ENCODE measurements at places on chromosomes 13 and 19.

- no peak for DNase-seq
Observed at GRCh38 chr19:23706657-23707056, 19.6 kb upstream of the ZNF675 start.

GRCh38 chr13:61760102-61760501 is 344.5 kb upstream of the PCDH20 start:
- DNase-seq = no peak

DNA sequence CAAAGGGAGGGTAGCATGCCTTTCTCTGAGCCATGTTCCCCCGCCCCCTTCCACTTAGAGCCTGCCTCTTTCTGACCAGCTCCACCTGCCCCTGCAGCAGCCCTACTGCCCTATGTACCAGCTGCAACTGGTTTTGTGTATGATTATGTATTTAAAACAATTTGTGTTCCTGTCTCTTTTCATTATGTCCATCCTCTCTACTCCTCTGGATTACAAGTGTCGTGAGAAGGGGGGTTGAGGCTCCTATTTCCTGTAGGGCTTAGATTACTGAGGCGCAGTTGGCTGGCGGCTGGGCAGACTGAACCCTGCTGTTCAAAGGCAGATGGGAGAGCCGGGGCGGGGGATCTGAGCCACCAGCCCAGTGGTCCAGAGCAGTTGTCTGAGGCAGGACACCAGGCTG is 213.3 kb downstream of the KCNRG start:
- no peak for DNase-seq

DNA sequence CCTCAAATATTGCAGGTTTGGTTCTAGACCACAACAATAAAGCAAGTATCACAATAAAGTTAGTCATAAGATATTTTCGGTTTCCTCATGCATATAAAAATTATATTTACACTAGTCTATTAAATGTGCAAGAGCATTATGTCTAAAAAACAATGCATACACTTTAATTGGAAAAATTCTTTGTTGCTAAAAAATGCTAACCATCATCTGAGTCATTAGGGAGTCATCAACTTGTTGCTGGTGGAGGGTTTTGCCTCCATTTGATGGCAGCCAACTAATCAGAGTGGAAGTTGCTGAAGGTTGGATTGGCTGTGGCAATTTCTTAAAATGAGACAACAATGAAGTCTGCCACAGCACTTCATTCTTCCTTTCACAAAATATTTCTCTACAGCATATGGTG is 422.3 kb upstream of the GPC6 start:
- no peak for DNase-seq

- no peak for DNase-seq
Observed at GRCh38 chr13:103062079-103062478, 4.1 kb downstream of the SLC10A2 start.

DNA sequence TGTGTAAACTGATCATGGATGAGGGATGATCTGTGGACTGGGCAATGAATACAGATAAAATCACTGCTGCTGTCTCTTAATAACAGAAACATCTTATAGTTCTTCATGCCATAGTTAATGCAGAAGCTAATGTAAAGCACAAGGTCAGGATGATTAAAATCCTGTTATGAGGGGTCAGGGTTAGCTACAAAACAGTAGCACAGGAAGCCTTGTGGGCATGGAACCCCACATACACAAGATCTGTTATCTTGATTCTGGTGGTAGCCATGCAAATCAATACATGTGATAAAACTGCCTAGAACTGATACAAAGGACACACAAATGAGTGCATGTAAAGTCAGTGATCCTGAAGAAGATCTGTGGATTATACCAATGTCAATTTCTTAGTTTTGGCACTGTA is 96.4 kb downstream of the KLF12 start:
- no peak for DNase-seq

DNA sequence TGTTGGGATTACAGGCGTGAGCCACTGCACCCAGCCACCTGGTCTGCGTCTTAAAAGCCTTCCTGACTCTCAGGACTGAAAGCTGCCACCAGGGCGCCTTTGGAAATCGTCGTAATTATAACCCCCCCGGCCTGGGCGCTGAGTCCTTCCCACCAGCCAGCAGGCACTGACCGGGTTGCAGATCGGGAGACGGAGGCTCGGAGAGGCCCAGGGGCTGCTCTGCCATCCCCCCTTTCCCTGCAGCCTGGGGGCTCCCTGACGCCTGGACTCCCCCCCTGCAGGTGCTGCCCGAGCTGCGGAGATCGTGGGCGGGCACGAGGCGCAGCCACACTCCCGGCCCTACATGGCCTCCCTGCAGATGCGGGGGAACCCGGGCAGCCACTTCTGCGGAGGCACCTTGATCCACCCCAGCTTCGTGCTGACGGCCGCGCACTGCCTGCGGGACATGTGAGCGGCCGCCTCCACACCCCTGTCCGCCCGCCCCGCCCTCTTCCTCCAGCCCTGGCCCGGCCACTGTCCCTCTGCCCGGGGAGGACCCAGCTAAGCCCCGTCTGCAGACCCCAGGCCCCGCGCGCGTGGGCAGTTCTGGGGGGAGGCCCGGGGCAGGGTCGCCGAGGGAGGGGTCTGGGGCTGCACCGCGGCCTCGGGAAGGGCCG is 2.5 kb downstream of the PRTN3 start:
- DNase-seq = no peak

DNA sequence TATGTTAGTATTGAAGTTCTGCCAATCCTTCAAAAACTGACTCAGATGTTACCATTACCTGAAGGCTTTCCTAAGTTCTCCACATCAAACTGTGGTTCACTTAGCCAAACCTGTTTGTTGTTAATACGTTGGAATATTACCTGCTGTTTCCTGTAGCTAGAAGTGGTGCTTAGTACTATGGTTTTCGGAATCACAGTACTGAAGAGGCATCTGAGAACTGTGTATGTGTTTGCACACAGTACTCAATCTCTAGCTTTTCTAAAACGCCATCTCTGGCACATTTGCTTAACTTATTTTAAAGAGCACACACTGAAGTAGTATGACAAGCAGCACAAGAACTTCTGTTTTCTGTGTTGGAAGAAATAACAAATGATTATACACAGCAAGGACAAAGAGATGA is 248.2 kb downstream of the SHISA2 start:
- DNase-seq = no peak

GRCh38 chr13:59673286-59673685 is 490.4 kb downstream of the DIAPH3 start:
- DNase-seq = no peak

DNA sequence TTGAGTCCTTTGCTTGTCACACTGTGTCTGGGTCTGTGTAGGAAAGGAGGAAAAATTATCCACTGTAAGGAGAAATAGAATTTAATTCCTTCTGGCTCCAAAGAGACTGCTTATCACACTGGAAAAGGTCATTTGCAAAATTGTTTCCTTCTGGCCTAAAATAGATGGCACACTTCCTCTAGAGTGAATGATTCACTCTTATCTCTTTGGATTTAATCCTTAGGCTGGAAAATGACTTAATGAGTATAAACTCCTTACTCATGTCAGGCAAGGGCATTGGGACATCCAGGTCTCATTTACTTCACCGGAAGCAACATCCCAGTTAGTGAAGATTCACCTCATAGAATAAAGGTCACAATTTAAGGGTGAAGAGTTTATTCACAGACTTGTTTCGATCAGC is 293.6 kb downstream of the OXGR1 start:
- DNase-seq = no peak

- DNase-seq = no peak
Observed at GRCh38 chr13:49754146-49754545, 38.3 kb downstream of the KPNA3 start.

GRCh38 chr19:13138916-13139198 is 11.3 kb downstream of the STX10 start:
- DNase-seq = no peak

DNA sequence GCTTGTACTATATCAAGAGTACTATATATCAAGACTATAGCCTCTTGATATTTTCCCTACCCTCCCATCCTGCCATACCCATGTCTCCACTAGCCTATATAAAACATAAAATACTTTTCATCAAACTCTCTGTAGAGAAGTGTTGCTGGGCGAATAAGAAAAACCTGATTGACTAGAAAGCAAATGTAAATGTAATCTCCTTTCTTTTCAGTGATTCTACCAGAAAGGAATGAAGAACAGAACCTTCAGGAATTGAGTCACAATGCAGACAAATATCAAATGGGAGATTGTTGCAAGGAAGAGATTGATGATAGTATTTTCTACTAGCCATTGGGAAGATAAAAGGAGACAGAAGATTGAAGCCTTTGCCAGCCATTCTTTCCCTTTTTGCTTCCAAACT is 89.2 kb downstream of the KCNRG start:
- no peak for DNase-seq

- DNase-seq = no peak
Observed at GRCh38 chr13:97116754-97117153, 105.4 kb upstream of the MBNL2 start.

DNA sequence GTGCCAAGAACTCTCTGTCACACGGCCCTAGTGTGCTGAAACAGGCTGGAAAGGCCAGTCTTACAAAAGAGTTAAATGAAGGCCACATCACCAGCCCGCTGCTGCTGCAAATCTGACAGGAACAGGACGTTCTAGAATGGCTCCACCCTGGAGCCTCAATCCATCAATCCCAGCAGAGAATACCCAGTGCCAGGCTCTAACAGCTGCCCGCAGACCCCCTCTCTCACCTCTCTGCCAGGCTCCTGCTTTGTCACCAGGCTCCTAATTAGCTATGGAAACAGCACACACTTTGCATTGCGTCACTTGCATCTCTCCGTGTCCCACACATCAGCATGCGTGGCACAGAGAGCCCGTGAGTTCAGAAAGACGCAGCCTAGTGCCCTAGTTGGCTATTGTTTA is 314.1 kb downstream of the FOXO1 start:
- no peak for DNase-seq

GRCh38 chr19:53626486-53626885 is 5.3 kb upstream of the DPRX start:
- no peak for DNase-seq

DNA sequence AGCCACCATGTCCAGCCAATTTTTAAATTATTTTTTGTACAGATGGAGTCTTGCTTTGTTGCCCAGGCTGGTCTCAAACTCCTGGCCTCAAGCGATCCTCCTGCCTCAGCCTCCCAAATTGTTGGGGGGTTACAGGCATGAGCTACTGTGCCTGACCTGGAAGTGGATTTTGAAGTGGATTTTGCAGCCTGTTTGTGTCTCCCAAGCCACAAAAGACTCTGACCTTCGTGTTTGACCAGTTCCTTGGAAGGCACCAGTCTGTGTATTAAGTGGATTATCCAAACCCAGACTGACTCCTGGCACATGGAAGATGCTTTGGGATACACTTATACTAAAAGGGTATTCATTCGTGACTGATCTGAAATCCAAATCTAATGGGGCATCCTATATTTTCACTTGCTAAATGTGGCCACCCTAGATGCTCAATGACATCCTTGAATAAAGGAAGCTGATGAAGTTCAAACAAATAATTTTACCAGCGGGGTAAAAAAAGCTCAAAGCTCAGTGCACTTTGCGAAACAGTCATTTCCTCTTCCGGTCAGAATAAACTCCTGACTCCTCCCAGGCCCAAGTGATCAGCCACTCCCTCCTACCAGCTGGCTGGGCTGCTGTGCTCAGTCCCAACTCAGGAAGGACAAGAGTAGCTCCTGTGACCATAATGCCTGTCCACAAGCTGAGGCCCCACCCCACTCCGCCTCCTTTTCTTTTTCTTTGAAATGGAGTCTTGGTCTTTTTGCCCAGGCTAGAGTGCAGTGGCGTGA is 32.6 kb upstream of the GATAD2A start:
- DNase-seq = no peak

DNA sequence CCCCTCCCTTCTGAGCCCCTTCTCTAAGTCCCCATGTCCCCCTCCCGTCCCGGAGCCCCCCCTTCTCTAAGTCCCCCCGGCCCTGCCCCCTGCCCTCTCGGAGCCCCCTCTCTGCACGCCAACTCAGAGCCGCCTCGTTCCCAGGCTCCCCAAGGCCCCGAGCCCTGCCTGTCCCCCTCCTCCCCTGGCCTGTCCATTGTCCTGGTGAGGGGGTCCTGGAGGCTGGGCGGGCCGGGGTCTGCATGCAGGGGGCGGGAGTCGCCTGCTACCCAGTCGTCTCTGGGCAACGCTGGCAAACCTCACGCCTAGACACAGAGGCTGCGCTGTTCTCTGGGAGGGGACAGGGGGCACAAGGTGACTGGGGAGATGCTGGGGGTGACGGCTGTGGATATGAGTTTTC is 39.2 kb upstream of the SEMA6B start:
- no peak for DNase-seq

DNA sequence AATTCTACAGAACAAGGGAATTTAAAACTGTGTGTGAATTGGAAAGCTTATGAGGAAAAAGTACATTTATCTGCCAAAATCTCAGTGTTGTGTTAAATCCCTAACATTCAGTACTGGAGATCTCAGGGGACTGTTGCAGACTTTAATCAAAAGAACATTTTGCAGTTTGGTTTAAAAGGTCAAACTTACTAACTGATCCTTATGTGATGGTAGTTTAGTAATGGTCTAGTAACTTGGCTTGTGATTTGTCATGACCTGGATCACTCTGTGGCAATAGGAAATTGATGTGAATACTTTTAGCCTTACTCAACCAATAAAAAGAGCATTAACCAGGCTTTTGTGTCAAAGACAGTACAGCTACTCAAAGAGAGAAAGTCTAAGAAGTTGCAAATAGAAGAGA is 862.1 kb upstream of the MIR17HG start:
- DNase-seq = no peak

DNA sequence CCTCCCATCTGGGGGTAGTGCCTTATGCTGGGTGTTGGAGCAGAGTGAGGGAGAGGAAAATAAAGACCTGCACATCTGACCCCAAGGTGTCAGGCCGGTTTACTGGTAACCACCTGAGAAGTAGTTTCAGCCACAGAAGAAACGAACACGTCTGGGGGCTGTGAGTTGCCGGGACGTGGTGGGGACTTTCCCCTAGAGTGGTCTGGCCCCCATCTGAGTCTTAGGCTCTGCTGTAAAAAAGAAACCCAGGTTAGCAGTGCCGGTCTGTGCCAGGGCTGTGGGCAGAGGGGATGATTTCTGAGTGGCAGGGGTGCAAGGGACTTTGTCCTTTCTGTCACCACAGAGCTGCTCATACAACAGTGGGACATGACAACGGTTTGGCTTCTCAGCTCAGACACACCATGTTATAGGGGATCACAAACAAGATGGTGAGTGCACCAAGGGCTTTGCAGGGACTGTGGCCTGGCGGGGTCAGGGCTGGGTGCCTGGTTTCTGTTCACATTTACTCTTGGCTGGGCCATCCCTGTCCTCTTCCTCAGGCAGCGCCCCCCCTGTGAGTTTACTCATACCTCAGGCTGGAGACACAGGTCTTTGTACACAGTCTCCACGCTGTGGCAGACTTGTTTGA is 9.0 kb downstream of the GCDH start:
- no peak for DNase-seq

DNA sequence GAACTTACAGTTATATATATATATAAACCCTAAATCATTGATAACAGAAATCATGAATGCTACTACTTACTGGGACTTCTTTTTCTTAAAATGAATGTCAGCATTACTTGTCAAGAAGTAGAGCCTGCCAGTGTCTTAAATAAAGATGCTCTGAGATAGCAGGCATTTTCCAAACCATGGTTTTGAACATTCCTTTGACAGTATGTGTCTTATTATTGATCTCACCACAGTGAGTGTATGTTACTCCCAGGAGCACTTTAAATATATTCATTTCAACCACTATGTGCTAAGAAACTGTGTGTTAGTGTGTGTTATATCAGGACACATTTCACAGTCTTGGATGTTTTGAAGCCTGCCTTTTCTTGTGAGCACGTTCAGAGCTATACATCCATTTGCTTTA is 28.2 kb downstream of the TNFRSF19 start:
- DNase-seq = no peak

- DNase-seq = no peak
Observed at GRCh38 chr13:27631665-27632064, 10.0 kb downstream of the POLR1D start.

GRCh38 chr13:106570299-106570852 is 2.4 kb upstream of the ARGLU1 start:
- no peak for DNase-seq
